Naive thymus-derived CD8-positive, alpha-beta T cell (primary cell): ENCODE measurements at places on chromosomes 2 and 18. TPM values are rescaled to one million over a fixed set of nuclear protein-coding genes. Genes with fewer than 3 reads are reported as not detected.
A peak's percentile ranks its signal among the peaks of the same experiment; 100 is the strongest.

The NEU2 gene
- not detected for total RNA-seq

The TMEM200C gene
- not detected for total RNA-seq

The CAPN14 gene
- 0.65 TPM for total RNA-seq

The CLEC4F gene
- not detected for total RNA-seq

The TWIST2 gene
- total RNA-seq = not detected

The MDH1B gene
- total RNA-seq = 0.60 TPM

- no peak overlapping the region for H3K4me3 ChIP-seq
- H3K27ac ChIP-seq = no peak overlapping the region
- peaks cover 3% of the 10 kb centered on the region for H3K4me1 ChIP-seq
- no peaks in the 10 kb centered on the region for H3K36me3 ChIP-seq
- H3K27me3 ChIP-seq = no peaks in the 10 kb centered on the region
These were observed 610.4 kb downstream of the ERBB4 start for GRCh38 chr2:211928201-211928600.

DNA sequence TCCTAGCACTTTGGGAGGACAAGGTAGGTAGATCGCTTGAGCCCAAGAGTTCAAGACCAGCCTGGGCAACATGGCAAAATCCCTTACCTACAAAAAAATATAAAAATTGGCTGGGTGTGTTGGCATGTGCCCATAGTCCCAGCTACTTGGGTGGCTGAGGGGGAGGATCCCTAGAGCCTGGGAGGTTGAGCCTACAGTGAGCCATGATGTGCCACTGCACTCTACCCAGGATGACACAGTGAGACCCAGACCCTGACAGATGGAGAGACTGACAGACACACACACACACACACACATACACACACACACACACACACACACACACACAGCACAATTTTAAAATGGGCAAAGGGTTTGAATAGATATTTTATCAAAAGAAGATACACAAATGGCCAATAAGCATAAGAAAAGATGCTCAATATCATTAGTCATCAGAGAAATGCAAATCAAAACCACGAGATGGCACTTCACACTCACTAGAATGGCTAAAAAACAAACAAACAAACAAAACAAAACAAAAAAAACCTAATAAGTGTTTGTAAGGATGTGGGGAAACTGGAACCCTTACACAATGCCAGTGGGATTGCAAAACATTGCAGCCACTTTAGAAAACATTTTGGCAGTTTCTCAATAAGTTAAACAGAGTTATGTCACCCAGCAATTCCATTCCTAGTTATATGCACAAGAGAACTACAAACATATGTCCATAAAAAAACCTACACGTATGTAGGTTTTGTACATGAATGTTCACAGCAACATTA, 42.3 kb downstream of the BAZ2B start:
- DNase-seq = no peak
- no peak overlapping the region for H3K4me3 ChIP-seq
- peaks cover 26% of the 10 kb centered on the region for H3K36me3 ChIP-seq
- no peaks in the 10 kb centered on the region for H3K27me3 ChIP-seq

- no peaks in the 10 kb centered on the region for H3K4me1 ChIP-seq
- H3K27ac ChIP-seq = no peak overlapping the region
- H3K36me3 ChIP-seq = no peaks in the 10 kb centered on the region
- no peaks in the 10 kb centered on the region for H3K27me3 ChIP-seq
These were observed 448.7 kb upstream of the TCF4 start for GRCh38 chr18:56036741-56037140.

DNA sequence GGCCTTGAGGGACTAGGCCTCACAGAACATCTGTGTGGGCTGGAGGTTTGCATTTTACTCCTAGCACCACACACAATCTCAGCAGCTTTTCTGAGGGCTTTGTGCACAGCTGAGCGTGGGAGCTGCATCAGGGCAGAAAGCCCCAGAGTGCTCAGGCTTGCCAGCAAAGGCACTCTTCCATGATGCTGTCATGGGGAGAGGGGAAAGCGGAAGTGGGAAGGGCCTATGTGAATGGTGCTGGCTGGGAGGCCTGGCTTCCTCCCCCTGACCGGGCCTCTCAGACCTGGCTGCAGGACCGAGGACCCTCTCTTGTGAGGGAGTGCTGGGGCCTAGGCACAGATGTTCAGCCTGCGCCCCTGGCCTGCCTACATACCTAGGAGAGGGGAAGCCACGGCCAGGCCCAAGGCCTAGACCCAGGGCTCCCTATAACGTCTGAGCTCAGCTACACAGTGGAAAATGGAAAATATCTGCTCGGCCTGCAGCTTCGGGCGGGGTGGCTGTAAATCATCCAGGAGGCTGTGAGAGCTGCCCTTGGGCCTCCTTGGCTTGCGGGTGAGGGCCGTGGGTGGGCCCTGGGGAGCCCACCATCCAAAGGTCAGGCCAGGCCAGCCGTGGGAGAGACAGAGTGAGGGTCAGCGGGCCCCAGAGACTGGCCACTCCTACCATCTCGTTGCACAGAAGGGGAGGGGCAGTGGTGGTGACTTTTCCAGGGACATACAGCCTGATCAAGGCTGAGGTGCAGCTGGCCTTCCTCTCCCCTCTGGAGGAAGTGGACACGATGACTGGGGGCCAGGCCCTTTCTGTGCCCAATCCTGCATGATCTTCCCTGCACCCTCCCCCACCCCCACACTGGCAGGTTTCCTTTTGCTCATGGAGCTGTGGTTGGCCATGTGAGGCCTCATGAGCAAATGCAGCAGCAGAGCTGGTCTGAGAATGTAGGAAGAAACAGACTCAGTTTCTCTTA, 22.8 kb downstream of the GLI2 start:
- no peak overlapping the region for H3K27ac ChIP-seq
- H3K27me3 ChIP-seq = peaks cover 20% of the 10 kb centered on the region
- DNase-seq = no peak
- no peaks in the 10 kb centered on the region for H3K36me3 ChIP-seq
- no peak overlapping the region for H3K4me3 ChIP-seq
- H3K4me1 ChIP-seq = peaks cover 1% of the 10 kb centered on the region

- peaks cover 5% of the 10 kb centered on the region for H3K27me3 ChIP-seq
- no peak overlapping the region for H3K4me3 ChIP-seq
- no peak for DNase-seq
- H3K4me1 ChIP-seq = no peaks in the 10 kb centered on the region
- H3K27ac ChIP-seq = no peak overlapping the region
These were observed 139.0 kb upstream of the ACKR3 start for GRCh38 chr2:236430584-236430983.

- no peak overlapping the region for H3K27ac ChIP-seq
- H3K4me1 ChIP-seq = no peaks in the 10 kb centered on the region
- H3K4me3 ChIP-seq = no peak overlapping the region
- H3K27me3 ChIP-seq = no peaks in the 10 kb centered on the region
These were observed 127.4 kb upstream of the MSH6 start for GRCh38 chr2:47655563-47655880.

- H3K4me3 ChIP-seq = no peak overlapping the region
- H3K27me3 ChIP-seq = no peaks in the 10 kb centered on the region
- no peak for DNase-seq
These were observed 92.7 kb downstream of the ALPK2 start for GRCh38 chr18:58536202-58536516.

DNA sequence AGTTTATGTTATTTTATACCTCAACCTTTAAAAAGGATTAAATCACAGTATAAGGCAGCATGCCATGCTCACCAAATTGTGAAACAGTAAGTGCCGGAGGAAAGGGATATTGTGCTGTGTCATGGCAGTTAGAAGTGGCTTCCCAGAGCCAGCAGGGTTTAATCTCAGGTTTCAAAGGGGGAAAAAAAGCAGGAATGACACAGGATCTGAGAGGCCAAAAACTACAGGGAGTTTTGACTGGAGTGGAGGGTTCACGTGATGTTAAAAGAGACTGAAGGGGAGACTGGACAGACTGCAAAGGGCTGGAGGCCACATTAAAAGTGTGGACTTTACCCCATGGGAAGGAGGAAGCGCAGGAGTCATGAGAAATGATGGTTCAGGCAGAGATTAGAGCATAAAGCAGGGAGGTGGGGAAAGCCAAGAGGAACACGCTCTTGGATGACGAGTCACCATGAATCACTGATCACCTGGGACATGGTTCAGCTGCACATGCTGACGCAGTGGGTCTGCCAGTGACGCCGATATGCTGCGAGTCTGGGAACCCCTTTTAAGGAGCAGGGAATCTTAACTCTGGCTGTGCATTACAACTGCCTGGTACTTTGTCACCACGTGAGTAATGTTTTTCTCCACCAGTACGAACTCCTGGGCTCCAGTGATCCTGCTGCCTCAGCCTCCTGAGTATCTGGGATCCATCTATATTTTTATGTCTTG, 6.1 kb downstream of the CHMP1B start:
- H3K36me3 ChIP-seq = peaks cover 14% of the 10 kb centered on the region
- DNase-seq = no peak
- no peak overlapping the region for H3K27ac ChIP-seq
- peaks cover 44% of the 10 kb centered on the region for H3K4me1 ChIP-seq
- no peaks in the 10 kb centered on the region for H3K27me3 ChIP-seq

DNA sequence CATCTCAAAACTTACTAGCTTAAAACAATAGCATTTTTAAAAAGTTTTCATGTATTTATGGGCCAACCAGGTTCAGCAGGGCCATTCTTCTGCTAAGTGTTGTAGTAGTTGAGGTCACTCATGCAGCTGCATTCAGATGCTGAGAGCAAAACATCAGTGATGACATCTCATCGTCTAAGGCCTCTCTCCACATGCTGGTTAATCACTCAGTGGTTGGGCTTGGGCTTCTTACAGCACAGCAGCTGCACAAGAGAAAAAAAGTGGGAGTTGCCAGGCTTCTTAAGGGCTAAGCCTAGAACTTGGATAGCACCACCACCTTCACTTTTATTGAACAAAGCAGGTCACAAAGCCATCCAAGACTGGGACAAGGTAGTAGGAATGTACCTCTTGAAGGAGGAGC, 190.3 kb downstream of the IRS1 start:
- H3K27me3 ChIP-seq = peaks cover 16% of the 10 kb centered on the region
- no peak for DNase-seq
- H3K4me3 ChIP-seq = no peak overlapping the region

GRCh38 chr2:235277485-235277884, 216.4 kb upstream of the AGAP1 start:
- no peak overlapping the region for H3K4me3 ChIP-seq
- H3K27ac ChIP-seq = no peak overlapping the region
- peaks cover 13% of the 10 kb centered on the region for H3K27me3 ChIP-seq

DNA sequence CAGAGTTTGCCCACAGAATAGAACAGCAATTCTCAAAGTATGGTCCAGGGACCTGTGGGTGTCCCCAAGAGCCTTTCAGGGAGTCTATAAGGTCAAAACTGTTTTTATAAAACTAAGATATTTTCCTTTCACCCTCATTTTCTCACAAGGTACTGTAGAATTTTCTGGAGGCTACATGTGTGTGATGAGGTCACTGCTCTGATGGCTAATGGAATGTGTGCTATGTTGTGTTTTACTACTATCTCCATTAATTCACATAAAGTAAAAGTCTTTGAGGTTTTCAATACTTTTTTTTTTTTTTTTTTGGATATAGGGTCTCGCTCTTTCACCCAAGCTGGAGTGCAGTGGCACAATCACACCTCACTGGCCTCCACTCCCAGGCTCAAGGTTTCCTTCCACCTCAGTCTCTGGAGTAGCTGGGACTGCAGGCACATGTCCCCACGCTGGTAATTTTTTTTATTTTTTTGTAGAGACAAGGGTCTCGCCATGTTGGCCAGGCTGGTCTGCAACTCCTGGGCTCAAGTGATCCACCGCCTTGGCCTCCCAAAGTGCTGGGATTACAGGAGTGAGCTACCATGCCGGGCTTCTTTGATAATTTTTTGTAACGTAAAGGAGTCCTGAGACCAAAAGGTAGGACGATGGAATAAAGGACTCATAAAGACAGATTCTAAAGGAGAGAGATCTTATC, 1.8 kb downstream of the TRABD2A start:
- peaks cover 48% of the 10 kb centered on the region for H3K4me1 ChIP-seq
- H3K27me3 ChIP-seq = no peaks in the 10 kb centered on the region
- peaks cover 42% of the 10 kb centered on the region for H3K36me3 ChIP-seq
- peak overlapping the region; percentile 97 for H3K4me3 ChIP-seq
- no peak for DNase-seq
